Hematopoietic multipotent progenitor cell treated with erythropoietin and hydrocortisone succinate and interleukin-3 and kit ligand, for 6 days (in vitro differentiated cells): ENCODE measurements at places on chromosomes 6 and 20.

- no peak for DNase-seq
These were observed 223.6 kb downstream of the OGFRL1 start for GRCh38 chr6:71512256-71512655.

DNA sequence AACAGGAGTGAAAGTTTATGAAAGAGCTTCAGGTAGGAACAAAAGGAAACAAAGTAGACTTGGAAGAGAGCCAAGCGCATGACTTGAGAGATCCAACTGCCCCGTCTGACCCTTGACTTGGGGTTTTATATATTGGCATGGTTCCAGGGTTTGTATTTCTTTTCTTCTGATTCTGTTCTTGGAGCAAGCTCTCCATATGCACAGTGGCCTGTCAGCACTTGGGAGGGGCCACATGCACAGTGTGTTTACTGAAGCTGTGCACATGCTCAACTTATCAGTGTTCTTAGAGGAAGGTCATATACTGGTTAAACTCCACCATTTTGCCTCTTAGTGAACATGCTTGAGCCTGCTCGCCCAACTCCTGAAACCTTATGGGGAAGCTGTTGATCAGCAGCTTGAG is 953.7 kb downstream of the TFAP2A start:
- DNase-seq: no peak

GRCh38 chr6:168273441-168274036 is 46.0 kb downstream of the DACT2 start:
- DNase-seq: peak; percentile 24

DNA sequence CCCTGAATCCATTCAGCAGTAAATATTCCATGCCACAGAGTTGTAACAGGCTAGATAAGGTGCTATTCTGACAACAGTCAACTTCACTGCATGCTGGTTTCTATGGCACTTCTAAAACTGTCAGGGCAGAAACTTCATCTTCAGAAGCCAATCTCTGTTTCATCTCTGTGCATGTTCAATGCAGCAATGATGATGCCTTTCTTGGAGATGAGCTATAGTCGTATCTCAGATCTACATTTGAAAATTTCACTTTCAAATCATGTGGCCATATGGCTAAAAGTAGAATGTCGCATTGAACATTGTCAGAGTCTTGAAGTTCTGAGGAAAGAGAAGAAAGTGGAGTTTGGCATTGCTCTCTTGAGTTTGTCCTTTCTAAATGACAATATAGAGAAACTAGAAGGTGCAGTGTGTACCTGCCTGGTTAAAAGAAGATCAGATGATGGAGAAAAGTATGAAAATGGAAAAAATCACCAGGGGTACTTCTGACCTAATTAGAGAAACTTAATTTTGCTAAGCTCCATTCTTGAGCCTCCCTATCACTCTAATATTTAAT is 49.0 kb upstream of the VSTM2L start:
- DNase-seq: no peak
